ENCODE measurements at places on chromosomes 7 and 10. TPM values are rescaled to one million over a fixed set of nuclear protein-coding genes. Genes with fewer than 3 reads are reported as not detected.

MUC3A gene
- 18.9 TPM for total RNA-seq

POU6F2 gene
- not detected for total RNA-seq

RET gene
- total RNA-seq, result 0.52 TPM

SPDYE11 gene
- total RNA-seq, result not detected

ZNF804B gene
- total RNA-seq, result not detected

LAMB4 gene
- total RNA-seq, result 0.08 TPM

C10orf105 gene
- total RNA-seq, result not detected

SMC3 gene
- 39.6 TPM for total RNA-seq

PNLIPRP1 gene
- total RNA-seq, result not detected

GPRIN2 gene
- 40.5 TPM for total RNA-seq

GCK gene
- total RNA-seq, result not detected

INSIG1 gene
- total RNA-seq, result 17.0 TPM

MINDY4 gene
- total RNA-seq, result 2.8 TPM

AGMO gene
- 1.1 TPM for total RNA-seq

HYAL4 gene
- not detected for total RNA-seq

SLF2 gene
- 10.3 TPM for total RNA-seq

NPC1L1 gene
- total RNA-seq, result 0.08 TPM

PPP1R17 gene
- total RNA-seq, result not detected

FAM13C gene
- total RNA-seq, result 0.08 TPM

TAS2R3 gene
- not detected for total RNA-seq

LGI1 gene
- not detected for total RNA-seq

EIF4EBP2 gene
- total RNA-seq, result 14.3 TPM

CALCR gene
- not detected for total RNA-seq

GBX1 gene
- not detected for total RNA-seq

LRIT2 gene
- total RNA-seq, result not detected

GIMAP6 gene
- total RNA-seq, result not detected

GARIN1A gene
- total RNA-seq, result 0.34 TPM

FBXO24 gene
- 0.24 TPM for total RNA-seq

ELAPOR2 gene
- not detected for total RNA-seq
